ENCODE measurements at places on chromosomes 1 and 21.

DNA sequence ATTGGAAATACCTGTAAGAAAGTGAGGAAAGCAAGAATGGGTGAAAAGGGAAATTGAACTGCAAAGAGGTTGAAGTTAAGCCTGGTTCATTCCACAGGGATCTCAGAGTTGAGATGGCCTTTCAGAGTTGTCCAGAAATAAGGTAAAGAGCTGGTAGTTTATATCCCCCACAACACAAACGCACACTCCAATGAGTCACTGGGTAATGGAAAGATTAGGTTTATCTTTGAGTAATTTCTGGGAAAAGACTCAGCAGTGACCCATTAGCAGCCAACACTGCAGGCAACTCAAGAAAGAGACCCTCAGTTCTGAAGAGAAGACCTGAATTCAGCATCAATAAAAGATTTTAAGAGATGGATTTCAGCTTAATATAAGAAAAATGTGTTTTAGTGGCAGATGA is 485.5 kb downstream of the PTPRC start:
- DNase-seq: no peak

GRCh38 chr1:246304484-246305259 is 202.4 kb downstream of the SMYD3 start:
- DNase-seq: no peak

- DNase-seq: no peak
Measured at GRCh38 chr1:61237659-61238358, 155.4 kb downstream of the NFIA start.

DNA sequence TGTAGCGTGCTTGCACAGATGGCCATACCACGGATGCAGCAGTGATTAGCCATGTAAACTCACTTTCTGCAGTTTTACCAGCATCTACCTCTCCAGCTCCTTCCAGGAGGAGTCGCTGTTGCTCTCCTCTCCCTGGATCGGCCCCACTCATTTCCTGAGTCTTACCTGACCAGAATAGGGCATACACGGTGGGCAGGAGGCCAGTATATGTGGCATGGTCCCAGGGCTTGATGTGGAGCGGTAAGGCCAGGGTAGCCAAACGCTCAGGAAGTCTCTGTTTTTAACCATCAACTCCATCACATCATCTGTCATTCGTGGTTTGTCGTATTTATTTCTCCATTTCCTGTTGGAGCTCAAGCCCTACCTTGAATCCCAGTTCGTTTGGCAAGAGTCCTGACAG is 163.4 kb upstream of the USP24 start:
- no peak for DNase-seq

DNA sequence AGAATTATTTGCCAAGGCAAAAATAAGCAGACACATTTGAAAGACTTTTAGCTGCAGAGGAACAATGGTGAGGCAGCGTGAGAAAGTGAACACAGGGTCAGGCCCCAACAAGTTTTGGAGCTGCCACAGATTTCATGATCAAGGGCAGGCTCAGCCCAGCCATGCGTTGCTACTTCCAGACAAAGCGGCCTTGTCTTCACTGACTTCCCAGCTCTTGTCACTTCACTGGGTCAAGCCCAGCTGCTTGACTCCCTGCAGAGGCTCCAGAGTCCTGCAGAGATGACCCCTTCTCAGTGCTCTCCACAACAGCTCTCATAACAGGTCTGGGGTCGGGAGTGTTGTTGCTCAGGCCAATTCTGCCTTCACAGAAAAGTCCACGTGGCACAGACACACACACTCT is 35.8 kb downstream of the HHAT start:
- no peak for DNase-seq

DNA sequence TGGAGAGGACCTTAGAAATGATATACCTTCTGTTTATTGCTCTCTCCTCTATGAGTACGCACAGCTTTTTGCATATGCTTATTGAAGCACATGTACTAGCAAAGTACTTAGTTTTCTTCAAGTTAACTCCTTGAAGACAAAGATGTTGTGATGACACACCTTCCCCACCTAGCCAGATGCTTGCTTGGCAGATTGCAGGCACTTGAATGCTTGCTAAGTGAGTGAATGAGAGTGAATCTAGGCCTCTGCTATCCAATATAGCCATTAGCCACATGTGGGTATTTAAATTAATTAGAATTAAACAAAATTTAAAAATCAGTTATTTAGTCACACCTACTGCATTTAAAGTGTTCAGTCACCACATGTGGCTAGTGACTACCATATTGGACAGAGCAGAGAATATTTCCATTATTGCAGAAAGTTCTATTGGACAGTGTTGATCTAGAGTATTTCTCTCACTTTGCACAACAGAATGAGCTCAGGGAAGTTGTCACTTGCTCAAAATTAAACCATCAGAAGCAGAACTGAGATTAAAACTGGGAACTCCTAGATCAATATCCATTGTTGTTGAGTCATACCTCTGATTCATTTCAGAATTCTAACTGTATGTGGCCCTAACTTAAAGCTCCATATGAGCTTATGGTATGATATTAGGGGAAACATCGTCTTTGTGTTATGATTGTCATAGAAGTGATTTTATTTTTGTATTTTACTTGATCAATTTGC is 8.6 kb upstream of the EEIG2 start:
- no peak for DNase-seq

- DNase-seq: no peak
Measured at GRCh38 chr1:57175506-57175905, 209.7 kb upstream of the C8B start.

GRCh38 chr1:35536556-35537162 is 20.5 kb downstream of the KIAA0319L start:
- DNase-seq: no peak

DNA sequence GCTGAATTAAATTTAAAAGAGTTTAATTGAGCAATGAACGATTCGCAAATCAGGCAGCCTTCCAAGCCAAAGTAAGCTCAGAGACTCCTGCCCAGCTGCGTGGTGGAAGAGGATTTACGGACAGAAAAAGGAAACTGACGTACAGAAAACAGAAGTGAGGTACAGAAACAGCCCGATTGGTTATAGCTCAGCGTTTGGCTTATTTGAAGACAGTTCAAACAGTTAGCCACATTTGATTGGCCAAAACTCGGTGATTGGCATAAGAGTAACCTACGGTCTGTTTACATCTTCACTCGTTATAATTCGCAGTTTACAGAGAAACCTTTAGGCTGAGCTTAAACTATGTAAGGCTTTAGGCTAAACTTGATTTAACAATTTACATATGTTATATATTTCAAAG is 46.9 kb downstream of the CR1L start:
- DNase-seq: no peak

DNA sequence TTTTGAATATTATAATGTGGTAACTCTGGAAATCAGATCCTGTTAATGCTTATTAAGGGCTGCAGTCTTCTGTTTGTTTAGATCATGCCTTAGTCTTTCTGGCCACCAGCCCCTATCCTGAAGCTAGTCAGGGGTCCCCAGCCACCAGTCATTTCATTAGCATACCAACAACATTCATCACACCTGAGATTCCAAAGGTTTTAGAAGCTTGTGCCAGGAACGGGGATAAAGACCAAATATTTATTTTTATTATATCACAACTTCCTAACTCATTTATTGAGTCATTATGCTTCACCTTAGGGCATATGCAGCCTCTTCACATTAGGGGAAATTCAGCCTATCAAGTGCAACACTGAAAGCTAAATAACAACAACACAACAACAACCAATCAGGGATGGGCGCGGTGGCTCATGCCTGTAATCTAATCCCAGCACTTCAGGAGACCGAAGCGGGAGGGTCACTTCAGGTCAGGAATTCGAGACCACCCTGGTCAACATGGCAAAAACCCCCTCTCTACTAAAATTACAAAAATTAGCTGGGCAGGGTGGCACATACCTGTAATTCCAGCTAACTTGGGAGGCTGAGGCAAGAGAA is 2.9 kb upstream of the PSEN2 start:
- DNase-seq: no peak

DNA sequence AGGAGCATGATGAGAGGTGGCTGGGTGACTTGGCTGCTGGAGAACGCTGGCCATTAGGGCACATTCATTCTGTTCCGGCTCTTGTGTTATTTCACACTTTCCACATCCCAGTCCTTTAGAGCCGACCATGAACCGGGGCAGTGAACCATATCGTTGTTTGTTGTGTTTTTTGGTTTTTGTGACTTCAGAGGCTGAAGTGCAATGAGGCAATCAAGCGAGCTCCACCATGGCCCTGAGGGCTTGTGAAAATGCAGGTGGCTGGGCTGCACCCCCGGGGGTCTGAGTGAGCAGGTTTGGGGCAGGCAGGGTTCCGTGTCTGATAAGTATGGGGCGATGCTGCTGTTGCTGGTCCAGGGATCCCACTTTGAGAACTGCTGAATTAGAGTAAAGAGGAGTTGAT is 23.7 kb downstream of the ABCG1 start:
- DNase-seq: no peak

DNA sequence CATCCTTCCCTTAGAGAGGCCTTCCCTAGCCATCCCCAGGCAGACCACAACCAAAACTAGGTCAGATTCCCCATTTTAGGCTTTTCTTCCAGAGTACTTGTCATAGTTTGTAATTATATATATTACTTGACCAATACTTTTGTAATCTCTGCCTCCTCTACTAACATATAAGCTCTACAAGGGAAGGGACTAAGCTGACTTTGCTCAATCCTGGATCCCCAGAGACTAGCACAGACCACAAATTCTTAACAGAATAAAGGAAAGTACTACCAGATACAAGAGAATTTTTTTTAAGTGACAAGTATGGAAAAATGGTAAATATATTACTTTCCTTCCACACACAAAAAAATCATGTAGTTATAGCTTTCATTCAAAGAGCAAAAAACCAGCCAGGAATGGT is 2.0 kb downstream of the ZMYM6 start:
- DNase-seq: no peak

DNA sequence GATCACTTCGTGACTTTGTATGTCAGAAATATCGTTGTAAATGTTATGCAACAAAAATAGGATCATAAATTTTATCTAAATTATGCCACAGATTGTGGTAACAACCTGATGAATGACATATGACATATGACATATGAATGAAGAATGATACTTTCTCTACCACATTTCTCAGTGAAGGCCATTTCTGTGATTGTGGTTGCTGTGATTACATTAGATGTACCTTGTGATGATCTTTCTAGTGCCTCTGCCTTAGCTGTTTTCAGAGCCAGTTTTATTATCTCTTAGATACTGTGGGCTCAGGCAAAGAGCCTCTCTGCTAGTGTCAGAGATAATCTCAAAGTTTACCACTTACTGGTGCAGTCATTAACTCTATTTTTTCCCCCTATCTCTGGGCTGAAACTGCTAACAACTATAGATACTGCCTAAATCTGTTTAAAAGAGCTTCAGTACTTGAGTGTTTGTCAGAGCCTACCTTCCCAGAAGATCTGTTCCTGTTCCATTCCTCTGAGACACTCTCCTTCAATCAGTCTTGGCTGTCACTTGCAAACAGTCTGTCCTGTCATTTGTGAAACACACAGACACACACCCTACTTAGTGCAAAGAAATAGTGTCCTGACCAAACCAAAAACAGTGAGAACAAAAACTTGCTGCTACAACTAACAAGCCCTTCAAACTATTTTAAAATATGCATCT is 55.5 kb downstream of the HMCN1 start:
- DNase-seq: no peak

- DNase-seq: no peak
Measured at GRCh38 chr21:44585892-44586291, 5.5 kb upstream of the KRTAP10-5 start.

GRCh38 chr1:41975850-41976569 is 57.3 kb upstream of the HIVEP3 start:
- no peak for DNase-seq

- DNase-seq: no peak
Measured at GRCh38 chr1:77036560-77036959, 169.3 kb downstream of the ST6GALNAC5 start.

GRCh38 chr1:196393282-196393681 is 215.0 kb downstream of the KCNT2 start:
- DNase-seq: no peak

GRCh38 chr1:100721526-100722207 is 2.1 kb downstream of the VCAM1 start:
- no peak for DNase-seq

- DNase-seq: no peak
Measured at GRCh38 chr1:8384088-8384487, 66.2 kb downstream of the SLC45A1 start.

GRCh38 chr21:34034369-34035014 is 38.9 kb upstream of the MRPS6 start:
- DNase-seq: no peak

GRCh38 chr1:25100151-25100833 is 132.0 kb downstream of the SYF2 start:
- DNase-seq: no peak

- no peak for DNase-seq
Measured at GRCh38 chr1:211788626-211789025, 41.9 kb downstream of the LPGAT1 start.

DNA sequence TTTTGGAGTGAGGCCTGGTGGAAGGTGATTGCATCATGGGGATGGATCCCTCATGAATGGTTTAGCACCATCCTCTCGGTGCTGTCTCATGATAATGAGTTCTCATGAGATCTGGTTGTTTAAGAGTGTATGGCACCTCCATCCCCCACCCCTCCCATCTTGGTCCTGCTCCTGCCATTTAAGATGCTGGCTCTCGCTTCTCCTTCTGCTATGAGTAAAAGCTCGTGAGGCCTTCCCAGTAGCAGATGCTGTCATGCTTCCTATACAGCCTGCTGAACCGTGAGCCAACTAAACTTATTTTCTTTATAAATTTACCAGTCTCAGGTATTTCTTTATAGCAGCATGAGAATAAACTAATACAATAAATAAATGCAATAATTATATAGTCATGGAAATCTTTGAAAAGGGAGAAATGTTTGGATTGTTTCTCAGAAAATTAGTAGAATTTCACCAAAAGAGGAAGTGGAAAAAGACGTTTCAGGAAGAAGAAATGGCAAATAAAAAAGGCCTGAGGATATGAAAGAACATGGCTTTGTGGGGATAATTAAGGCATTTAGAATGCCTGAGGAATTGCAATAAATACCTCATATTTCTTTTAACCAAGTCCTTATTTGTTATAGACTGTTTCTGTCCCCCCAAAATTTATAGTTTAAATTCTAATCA is 451.2 kb upstream of the ADGRL4 start:
- DNase-seq: no peak

DNA sequence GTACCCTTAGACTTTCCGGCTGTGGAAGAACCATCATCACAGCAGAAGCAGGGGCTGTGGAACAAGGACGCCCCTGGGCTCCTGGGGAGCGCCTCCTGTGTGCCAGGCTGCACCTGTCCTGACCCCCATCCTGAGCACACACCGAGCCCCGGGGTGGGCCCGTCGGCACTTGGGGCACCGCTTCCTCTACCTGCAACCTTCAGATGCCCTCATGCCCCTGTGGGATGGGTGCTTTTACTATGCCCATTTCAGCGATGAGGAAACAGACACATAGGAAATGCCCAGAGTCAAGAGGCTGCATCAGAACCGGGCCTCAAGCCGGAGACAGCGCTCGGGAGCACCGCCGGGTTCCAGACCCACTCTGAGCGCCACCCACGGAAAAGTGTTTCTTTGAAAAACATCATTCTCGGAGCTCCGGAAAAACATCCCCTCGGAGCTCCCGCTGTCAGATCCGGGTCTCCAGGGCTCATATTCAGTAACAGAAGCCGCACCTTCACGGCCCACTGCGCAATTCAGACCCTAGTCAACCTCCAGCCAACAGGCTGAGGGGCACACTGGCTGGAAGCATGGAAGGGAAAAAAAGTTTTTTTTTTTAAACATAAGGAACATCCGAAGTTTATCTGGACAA is 8.0 kb downstream of the TPRG1L start:
- DNase-seq: no peak
